ENCODE measurements at places on chromosomes 16 and 17. TPM values are rescaled to one million over a fixed set of nuclear protein-coding genes. Genes with fewer than 3 reads are reported as not detected.
A peak's percentile ranks its signal among the peaks of the same experiment; 100 is the strongest.

Gene ANKRD40CL
- not detected for total RNA-seq

DNA sequence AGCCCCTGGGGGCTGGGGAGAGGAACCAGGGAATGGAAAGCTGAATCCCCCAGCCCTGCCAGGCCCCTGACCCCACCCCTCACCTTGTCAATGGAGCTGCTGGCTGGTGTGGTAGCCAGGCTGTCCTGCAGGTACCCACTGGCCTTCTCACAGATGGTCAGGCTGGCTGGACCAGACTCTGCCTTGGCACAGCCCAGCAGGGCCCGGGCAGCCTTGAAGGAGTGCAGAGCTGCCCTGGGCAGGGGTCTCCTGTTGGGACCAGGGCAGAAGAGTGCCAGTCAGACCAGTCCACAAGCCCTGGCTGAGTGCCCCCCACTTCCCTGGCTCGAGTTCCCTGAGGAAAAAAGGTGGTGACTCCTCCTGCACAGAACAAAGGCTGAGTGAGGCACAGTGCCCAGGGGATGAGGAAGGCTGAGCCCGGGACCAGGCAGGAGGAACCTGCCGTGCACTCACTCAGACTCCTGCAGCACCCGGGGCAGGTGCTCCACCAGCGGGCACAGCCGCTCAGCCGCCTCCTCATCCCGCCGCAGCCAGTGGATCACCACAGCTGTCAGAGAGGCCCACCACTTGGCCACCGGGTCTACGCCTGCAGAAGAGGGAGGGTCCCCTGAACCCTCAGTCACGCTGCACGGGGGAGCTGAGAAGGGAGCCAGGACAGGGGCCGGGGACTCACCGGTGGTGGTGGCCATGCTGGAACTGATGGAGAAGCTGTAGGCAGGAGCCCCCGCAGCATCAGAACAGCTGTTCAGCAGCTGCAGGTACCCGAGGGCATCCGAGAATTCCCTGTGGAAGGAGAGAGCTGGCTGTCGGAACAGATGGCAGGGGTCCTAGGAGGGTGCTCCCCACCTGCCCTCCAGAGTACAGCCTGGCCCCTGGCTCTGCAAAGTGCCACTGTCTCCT is 22.4 kb downstream of the SREBF1 start:
- DNase-seq, result no peak
- no peaks in the 10 kb centered on the region for H3K36me3 ChIP-seq
- peaks cover 11% of the 10 kb centered on the region for H3K4me1 ChIP-seq

GRCh38 chr17:67125924-67126323 is 81.6 kb downstream of the CACNG1 start:
- no peak overlapping the region for H3K27ac ChIP-seq
- no peaks in the 10 kb centered on the region for H3K27me3 ChIP-seq
- DNase-seq, result no peak
- H3K4me1 ChIP-seq, result no peaks in the 10 kb centered on the region
- no peaks in the 10 kb centered on the region for H3K36me3 ChIP-seq

GRCh38 chr17:82230609-82231311 is 1.9 kb downstream of the SLC16A3 start:
- H3K4me3 ChIP-seq, result peak overlapping the region; percentile 61
- H3K36me3 ChIP-seq, result no peaks in the 10 kb centered on the region
- peaks cover 13% of the 10 kb centered on the region for H3K4me1 ChIP-seq
- peaks cover 4% of the 10 kb centered on the region for H3K27me3 ChIP-seq
- peak overlapping the region; percentile 85 for H3K27ac ChIP-seq

Gene C17orf50
- total RNA-seq, result not detected

- DNase-seq, result no peak
- no peak overlapping the region for H3K27ac ChIP-seq
- H3K4me3 ChIP-seq, result no peak overlapping the region
- H3K4me1 ChIP-seq, result no peaks in the 10 kb centered on the region
- H3K36me3 ChIP-seq, result no peaks in the 10 kb centered on the region
These were observed 38.4 kb downstream of the UTP18 start for GRCh38 chr17:51298508-51299371.

Gene KCNG4
- not detected for total RNA-seq

Gene CCL3
- 0.96 TPM for total RNA-seq

Gene ACSM3
- 60.2 TPM for total RNA-seq

- H3K27me3 ChIP-seq, result no peaks in the 10 kb centered on the region
- no peak for DNase-seq
- no peaks in the 10 kb centered on the region for H3K4me1 ChIP-seq
- H3K27ac ChIP-seq, result peak overlapping the region; percentile 73
- H3K36me3 ChIP-seq, result no peaks in the 10 kb centered on the region
These were observed 712 bp downstream of the HOXB4 start for GRCh38 chr17:48577330-48577945.

- H3K27me3 ChIP-seq, result no peaks in the 10 kb centered on the region
- H3K36me3 ChIP-seq, result no peaks in the 10 kb centered on the region
- DNase-seq, result no peak
- no peak overlapping the region for H3K27ac ChIP-seq
- H3K4me3 ChIP-seq, result no peak overlapping the region
- no peaks in the 10 kb centered on the region for H3K4me1 ChIP-seq
These were observed 184.4 kb upstream of the CDH11 start for GRCh38 chr16:65306300-65306699.

Gene LGALS9C
- total RNA-seq, result not detected

- H3K4me1 ChIP-seq, result no peaks in the 10 kb centered on the region
- H3K4me3 ChIP-seq, result no peak overlapping the region
- DNase-seq, result no peak
- peaks cover 10% of the 10 kb centered on the region for H3K36me3 ChIP-seq
- H3K27me3 ChIP-seq, result no peaks in the 10 kb centered on the region
These were observed 23.2 kb downstream of the VPS53 start for GRCh38 chr17:691423-691822.

DNA sequence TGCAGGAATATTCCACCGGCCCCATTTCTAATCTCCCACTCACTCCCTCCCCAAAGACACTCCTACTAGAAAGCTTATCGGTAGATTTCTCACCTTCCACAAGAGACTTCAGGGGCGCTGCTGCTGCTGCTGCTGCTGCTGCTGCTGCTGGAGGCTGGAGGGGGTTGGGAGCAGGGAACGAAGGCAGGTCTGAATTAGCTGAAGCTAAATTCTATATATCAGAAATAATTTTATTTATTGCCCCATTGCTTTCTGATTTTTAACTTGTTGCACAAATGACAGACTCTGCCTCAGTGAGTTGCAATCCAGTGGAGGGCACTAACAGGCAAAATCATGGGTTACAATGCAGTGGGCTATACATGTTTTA is 25.8 kb upstream of the HLF start:
- H3K4me3 ChIP-seq, result peak overlapping the region; percentile 69
- no peak for DNase-seq
- H3K4me1 ChIP-seq, result no peaks in the 10 kb centered on the region

All from breast epithelium (tissue), 4 donors.